ENCODE measurements at places on chromosomes 16 and 17.

DNA sequence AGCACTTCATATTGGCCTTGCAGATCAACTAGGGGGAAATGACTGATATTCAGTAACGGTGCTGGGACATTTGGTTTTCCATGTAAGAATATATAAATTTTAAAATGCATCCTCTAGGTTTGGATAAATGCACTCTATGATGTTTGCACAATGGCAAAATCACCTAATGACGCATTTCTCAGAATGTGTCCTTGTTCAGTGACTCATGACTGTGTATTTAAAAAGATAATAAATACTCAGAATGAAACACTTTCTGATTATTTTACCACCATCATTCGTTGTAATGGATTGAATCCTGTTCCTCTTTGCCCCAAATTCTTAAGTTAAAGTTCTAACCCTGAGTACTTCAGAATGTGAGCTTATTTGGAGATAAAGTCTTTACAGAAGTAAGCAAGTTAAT lies 17.2 kb upstream of the ADGRG1 start:
- DNase-seq = no peak

DNA sequence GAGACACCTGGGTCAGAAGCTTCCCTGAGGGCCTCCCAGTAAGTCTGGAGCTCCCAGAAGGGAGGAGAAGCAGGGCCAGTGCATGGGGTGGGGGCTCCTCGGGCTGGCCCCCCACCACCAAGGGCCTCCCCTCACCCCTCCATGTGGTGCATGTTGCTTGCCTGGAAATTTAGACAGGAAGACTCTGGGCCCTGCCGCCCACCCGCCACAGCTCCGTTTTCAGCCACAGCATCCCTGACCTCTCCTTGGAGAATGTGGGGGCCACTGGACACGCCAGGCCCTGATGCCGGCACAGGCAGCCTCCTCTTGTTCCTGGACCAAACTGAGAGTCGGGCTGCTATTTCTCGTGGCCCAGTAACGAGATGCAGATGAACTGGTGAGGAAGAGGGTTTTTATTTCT lies 2.7 kb upstream of the METTL26 start:
- no peak for DNase-seq

DNA sequence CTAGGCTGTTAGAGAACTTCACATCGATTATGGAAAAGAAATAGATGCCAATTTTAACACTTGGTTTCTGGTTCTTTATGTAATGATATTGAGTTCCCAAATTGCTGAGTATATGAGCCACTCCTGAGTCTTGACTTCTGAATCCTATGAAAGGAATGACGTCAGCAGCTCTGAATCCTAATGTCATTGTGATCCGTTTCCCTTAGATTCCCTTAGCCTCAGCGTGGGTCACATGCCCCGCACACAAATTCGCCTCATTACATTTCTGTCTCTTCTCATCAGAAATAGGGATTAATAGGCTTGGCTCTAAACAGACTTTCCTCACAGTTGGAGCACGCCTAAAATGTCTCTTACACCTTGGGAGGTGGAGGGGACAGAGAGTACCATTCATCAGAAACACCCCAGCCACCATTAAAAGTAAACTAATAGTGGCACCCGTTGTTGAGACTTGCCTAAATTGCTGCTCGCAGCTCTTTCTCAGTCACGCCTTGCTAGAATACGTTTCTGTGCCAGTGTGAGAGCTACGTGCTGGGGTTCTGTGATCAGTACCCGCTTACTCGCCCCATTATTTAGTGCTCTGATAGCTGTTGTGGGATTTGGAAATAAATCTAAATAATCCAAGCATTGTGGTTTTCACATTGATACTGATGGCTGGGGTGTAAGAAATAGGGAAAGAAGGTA lies 7.1 kb downstream of the MRM3 start:
- DNase-seq = no peak

- DNase-seq = no peak
Measured at GRCh38 chr17:838486-838885, 56.3 kb downstream of the MRM3 start.

GRCh38 chr17:66469088-66469442 lies 166.7 kb downstream of the PRKCA start:
- no peak for DNase-seq

DNA sequence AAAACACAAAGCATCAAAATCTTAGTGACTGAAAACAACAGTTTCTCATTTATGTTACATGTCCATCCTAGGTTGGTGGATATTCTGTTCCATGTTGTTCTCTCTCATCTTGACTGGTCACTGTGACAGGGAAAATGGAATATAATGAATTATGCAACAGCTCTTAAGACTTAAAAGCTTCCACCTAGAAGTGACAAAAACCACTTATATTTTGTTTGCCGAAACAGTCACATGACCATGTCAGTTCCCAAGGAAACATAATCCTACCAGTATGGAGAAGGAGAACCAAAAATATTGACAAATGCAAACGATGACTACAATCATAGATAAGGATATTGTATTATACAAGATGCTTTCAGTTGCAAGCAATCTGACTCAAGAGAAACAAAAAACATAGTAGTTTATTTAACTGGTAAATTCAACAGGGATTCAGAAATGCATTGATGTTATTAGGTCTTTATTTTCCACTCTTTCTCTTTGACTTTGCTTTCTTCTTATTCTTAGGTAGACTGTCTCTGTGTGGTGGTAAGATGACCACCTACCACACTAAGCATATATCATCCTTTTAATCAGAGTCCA lies 103.8 kb downstream of the SSH2 start:
- DNase-seq = no peak

DNA sequence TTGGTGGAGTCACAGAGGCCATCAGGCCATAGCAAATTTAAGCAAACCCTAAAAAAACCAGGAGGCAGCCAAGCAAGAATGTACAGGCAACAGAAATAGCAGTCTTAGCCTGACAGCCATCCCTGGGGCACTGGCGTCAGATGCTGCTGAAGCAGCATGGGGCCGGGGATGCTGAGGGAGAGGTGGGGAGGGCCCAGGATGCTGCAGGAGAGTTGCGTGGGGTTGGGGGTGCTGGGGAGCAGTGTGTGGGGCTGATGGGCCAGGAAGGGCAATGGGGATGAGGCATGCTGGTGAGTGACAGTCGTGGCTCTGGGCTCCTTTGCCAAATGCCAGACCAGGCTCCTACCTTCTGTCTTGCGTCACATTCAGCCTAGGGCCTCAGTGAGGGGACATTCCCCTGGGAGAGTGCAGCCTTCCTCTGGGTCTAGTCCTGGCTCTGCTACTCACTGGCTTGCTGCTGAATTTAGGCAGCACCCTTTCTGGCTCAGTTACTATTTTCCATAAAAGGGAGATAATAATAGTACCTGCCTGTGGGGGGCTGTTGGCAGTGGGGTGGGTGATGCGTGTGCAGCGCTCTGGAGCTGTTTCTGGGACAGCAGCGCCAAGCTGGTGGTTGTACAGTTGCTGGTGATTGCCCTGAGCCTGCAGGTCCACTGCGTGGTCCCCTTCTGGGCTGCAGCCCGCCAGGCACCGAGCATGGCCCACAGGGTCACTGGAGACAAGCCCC lies 88.1 kb downstream of the AMFR start:
- DNase-seq = no peak

- DNase-seq = no peak
Measured at GRCh38 chr16:84854759-84855158, 35.0 kb downstream of the CRISPLD2 start.

GRCh38 chr16:27254262-27254811 lies 14.2 kb downstream of the NSMCE1 start:
- no peak for DNase-seq

GRCh38 chr17:70552230-70552981 lies 383.1 kb downstream of the KCNJ2 start:
- DNase-seq = no peak

- DNase-seq = no peak
Measured at GRCh38 chr17:38560503-38561318, 45.0 kb downstream of the SRCIN1 start.

DNA sequence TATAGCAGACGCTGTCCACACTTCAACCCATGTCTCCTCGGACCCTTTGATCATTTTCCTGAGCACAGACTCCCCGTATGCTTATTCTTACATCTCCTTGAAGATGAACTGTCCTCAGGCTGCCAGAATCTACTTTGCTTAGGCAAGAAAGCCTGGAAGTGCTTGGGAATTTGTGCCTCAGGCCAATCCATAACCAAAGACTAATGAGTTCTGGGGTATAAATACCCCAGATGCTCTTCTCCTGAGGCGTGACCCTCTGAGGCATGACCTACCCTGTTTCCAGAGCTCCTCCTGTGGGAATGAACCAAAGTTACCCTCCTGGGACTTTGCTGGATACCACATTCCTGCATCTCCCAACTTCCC lies 10.1 kb upstream of the TEKT3 start:
- no peak for DNase-seq

DNA sequence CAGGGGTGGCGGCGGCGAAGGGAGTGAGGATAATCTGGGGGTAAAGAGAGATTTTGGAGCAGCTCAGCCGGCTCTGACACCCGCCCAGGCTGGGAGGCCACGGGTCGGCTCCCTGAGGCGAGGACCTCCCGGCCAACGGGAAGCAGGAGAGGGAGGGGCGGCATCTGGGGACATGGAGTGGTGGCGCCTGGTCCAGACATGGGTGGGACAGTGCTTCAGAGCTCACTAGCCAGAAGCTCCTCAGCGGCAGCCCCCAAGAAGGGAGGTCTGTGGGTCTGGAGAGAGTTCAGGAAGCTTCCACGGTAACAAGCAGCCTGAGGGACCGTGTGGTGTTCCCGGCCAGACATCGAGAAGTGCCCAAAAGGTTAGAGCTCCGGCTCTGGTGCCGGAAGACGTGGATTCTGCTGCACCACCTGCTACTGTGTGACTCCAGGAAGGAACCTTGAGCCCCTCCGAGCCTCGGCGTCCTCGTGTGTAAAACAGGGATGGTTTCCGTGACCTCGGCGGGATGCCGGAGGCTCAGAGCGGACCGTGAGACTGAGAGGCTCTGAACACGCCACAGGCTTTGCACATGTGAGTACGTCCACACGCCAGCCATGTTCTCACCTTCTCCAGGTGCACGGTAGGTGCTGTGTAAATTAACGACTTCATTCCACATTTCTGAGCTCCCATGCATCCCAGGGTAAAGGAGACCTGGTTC lies 56.9 kb downstream of the TIMM22 start:
- no peak for DNase-seq

GRCh38 chr17:80387071-80387470 lies 27.9 kb upstream of the ENDOV start:
- DNase-seq = no peak

DNA sequence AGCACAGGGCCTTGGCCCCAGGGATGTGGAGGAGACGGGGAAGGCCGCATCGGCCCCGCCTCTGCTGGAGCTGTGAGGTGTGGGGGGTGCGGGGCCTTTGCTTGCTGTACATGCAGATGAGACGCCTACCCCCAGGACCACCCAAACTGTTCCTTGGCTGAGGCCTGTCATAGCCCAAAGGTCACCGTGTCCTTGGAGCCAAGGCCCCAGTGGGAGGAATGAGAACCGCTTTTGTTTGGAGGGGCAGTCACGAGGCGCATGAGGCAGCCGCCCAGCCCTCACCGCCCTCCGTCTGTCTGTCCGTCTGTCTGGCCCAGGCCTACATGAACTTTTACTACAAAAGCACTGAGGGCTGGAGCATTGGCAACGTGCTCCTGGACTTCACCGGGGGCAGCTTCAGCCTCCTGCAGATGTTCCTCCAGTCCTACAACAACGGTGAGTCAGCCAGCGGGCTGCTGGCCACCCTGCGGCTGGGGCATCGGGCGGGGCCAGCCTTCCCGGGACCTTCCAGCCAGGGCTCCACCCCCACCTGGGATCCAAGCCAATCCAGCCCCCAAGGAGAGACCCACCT lies 8.8 kb downstream of the TAX1BP3 start:
- DNase-seq = no peak

DNA sequence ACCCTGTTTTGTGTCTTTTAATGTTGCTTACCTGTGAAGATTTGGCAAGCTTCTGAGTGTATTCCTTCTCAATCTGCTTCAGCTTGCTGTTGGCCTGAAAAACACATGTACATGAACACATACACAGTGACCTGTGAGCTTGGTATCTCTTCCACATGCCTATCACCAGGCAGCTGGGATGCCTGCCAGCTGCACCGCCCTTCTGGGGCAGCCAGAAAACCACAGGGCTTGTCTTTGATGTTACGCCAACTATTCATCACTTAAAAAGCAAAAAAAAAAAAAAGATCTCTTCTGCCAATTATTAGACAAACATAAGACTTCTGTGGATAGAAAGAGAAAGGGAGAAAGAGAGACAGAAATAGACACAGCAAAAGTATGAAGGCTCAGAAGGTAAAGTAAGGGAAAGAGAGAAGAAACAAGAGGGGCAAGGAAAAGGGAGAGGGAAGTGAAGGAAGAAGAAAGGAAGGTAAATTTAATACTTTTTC lies 189.2 kb upstream of the AXIN2 start:
- DNase-seq = peak; percentile 38

DNA sequence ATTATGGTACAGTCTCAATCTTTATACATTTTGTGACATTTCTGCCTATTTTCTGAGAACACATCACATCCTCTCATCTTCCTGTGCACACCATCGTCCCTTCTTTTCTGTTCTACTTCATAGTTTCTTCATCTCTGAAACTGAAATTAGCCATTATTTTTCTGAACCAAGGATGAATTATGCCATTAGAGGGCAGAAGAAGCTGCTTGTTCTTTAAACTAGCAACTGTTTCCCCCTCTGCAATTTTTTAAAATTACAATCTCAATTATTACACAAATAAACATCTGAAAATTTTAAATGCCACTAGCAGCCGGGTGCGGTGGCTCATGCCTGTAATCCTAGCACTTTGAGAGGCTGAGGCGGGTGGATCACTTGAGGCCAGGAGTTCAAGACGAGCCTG lies 41.3 kb downstream of the RBBP6 start:
- DNase-seq = no peak

GRCh38 chr16:88688013-88688778 lies 1.9 kb upstream of the SNAI3 start:
- no peak for DNase-seq

- no peak for DNase-seq
Measured at GRCh38 chr17:76947771-76948170, 79.6 kb downstream of the MGAT5B start.

GRCh38 chr17:3039736-3040135 lies 23.7 kb downstream of the OR1D5 start:
- DNase-seq = no peak

DNA sequence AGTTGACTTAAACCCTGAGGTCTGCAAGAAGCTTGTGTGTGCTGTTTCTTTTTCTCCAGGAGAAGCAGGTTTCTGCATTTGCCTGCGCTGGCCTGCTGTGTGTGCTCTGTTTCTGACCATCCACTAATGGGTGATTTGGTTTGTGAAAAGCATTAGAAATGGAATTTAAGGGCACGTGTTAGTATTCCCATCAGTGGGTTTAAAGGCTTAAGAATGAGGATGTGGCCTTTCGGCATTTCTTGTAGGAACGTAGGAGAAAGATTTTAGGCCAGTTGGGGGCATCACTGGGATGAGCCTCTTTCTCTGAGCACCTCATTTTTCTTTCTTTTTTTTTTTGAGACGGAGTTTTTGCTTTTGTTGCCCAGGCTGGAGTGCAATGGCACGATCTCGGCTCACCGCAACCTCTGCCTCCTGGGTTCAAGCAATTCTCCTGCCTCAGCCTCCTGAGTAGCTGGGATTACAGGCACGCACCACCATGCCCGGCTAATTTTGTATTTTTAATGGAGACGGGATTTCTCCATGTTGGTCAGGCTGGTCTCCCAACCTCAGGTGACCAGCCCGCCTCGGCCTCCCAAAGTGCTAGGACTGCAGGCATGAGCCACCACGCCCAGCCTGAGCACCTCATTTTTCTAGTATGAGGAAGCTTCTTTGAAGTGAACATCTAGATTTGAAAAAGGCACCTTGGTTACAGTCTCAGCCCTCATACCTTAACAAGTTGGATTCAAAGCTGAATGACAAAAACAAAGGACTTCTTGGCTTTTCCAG lies 110.3 kb downstream of the BANP start:
- DNase-seq = no peak

GRCh38 chr16:70804734-70805169 lies 3.8 kb upstream of the VAC14 start:
- no peak for DNase-seq

- DNase-seq = no peak
Measured at GRCh38 chr16:2787406-2787805, at the start of gene PRSS33. PRSS33 (minus strand) TSS chr16:2787560; CDS start chr16:2786547, 1,013 bp downstream.

Measured in stimulated activated CD4-positive, alpha-beta T cell treated with anti-CD3 and anti-CD28 coated beads, Interleukin-4, amount 100 ng/mL, for 1 hour (primary cell).